Hematopoietic multipotent progenitor cell treated with erythropoietin and hydrocortisone succinate and interleukin-3 and kit ligand, for 4 days (in vitro differentiated cells): ENCODE measurements at places on chromosomes 6 and 20.
A peak's percentile ranks its signal among the peaks of the same experiment; 100 is the strongest.

DNA sequence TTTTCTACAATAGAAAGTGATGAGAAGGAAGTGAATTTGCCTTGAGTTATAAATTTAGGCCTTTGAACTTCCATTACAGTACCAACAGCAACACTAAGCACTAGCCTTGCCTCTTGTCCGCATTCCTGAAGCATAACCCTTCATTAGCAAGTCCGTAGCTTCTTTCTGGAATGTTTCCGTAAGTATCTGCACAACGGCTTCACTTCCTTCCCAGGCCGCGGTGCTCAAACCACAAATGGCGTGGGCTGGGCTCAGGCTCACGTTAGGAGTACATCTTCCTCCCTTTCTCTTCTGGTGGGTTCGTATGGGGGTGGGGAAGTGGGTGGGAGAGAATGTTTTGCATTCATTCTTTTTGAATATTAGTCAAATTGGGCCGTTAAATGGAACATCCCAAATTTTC, 193.8 kb upstream of the SNX9 start:
- DNase-seq: peak; percentile 58

DNA sequence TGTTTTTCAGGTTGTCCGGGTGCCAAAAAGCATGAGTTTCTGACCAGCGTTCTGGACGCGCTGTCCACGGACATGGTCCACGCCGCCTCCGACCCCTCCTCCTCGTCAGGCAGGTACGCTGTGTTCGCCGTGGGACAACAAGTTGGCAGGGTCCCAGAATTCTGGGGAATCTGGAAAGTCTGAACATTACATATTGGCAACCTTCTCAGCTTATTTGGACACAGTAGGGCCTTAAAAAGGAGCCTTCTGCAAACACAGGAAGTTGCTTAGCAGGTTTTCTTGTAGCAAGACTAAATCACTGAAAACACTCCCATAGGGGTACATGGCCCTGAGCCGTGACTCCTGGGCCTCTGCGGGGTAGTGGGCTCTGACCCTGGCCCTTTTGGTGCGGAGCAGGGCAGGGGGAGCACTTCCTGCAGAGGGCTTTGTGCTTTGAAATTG, 209.7 kb downstream of the SMOC2 start:
- no peak for DNase-seq

DNA sequence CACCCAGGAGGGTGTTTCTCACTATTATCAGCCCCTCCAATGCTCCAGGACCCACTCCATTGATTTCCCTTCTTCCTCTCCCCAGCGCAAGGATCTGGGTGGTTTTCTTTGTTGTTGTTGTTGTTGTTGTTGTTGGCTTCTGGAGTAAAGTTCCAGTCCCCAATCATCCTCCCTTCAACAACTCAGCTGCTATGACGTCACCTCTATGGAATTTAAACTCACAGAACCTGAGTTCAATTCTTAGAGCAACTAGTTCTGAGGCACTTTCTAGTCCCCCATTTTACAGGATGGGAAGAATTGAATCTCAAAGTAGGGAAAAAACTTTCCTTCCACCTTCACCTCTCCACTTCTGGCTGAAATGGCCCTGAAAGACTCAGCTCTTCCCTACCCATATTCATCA, 9.7 kb upstream of the WFDC8 start:
- no peak for DNase-seq

DNA sequence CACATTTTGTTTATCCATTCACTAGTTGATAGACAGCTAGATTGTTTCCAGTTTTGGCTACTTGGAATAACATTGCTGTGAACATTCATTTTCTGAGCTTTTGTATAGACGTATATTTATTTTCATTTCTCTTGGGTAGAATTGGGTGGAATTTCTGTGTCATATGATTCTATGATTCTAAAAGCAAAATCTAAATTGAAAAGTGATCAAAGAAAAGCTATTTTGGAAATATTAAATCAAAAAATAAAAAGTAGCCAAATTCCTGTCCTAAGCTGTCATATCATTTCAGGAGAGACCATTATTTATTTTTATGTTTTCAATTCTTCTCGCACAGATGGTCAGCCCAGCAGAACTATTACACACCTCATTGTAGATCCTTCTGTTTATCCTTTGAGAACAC, 229.2 kb downstream of the COL12A1 start:
- no peak for DNase-seq

GRCh38 chr6:16256781-16257180, 18.4 kb downstream of the GMPR start:
- no peak for DNase-seq

- DNase-seq: no peak
These were observed 41.1 kb downstream of the TOX2 start for GRCh38 chr20:43955750-43956191.

- peak; percentile 78 for DNase-seq
These were observed 14.9 kb upstream of the FAM210B start for GRCh38 chr20:56343861-56344381.

DNA sequence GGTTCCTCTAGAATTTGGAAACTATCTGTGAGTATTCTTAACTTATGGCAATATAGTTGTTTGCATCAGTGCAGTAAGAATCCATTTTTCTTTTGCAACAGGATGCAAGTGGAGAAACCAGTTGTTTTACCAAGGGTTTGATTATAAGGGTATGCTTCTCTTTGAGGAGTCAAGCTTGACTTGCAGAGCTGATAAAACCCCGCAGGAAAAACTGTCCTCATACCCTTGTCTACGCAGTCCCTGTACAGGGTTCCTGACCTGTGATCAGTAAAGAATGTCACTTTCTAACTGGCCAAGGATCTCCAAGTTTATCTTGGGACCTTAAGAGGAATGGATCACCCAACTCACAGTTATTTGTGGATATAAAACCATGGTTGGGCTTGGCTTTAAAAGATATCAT, 161.1 kb upstream of the OLIG3 start:
- DNase-seq: no peak

GRCh38 chr6:11810039-11810541, 31.5 kb upstream of the ADTRP start:
- DNase-seq: peak; percentile 9

DNA sequence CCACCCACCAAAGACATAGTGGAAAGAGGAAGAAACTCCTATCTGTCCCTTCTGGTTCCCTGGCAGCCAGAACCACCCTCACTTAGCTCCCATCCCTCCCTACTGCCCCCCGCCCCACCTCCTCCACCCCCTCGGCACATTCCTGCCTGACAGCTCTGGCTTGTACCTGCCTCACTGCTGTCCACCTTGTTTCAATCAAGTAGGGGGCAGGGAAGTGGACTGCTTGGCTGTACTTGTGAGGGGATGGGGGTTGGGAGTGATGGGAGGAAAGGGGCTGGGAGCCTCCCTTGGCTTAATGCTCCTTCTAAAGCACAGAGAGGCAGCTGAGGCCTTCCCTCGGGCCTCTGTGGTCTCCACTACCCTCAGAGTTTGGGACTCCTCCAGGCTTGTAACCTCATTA, 22.1 kb upstream of the ZNF76 start:
- no peak for DNase-seq

DNA sequence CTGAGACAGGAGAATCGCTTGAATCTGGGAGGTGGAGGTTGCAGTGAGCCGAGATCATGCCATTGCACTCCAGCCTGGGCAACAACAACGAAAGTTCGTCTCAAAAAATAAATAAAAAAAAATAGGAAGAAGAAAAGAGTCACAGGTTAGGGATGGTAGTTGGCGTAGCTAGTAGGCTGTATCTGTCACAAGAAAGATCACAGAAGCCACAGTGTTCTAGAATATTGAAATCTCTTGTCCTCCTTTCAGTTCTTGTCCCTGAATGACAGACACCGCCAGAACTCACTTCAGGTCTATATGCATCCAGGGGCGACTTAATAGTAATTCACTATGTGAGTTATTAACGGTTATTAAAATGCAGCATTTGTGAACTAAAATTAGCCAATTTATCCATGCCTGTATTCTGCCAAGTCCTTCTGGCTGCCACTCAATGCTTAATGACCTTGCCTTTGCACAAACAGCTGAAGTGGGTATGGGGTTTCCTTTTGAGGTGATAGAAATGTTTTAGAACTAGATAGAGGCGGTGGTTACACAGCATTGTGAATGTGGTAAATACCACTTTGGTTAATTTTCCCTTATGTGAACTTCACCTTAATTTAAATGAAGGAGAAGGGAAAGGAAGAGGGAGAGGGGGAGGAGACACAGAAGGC, 41.3 kb upstream of the ZMYND8 start:
- peak; percentile 59 for DNase-seq

- DNase-seq: peak; percentile 37
These were observed at the start of gene HS3ST5 for GRCh38 chr6:114342826-114343781. Gene HS3ST5 (minus strand): TSS chr6:114343023. CDS start chr6:114062845, 280,178 bp downstream.

DNA sequence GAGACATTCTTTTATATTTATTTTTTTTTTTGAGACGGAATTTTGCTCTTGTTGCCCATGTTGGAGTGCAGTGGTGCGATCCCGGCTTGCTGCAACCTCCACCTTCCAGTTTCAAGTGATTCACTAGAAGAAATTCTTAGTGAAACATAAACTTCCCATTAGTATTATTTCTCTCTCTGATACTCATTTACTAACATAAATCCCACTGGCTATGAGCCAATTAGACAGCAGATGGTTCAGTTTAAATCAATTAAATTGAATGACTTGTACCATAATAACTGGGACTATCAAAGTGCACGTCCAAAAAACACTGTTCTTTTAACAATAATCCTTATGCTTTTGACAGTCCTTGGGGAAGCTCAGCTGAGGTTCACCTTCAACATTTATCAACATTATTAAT, 111.2 kb upstream of the PTCHD4 start:
- DNase-seq: no peak

GRCh38 chr20:17752459-17752858, 52.7 kb downstream of the BANF2 start:
- no peak for DNase-seq

GRCh38 chr20:36391955-36392354, 85.8 kb downstream of the DLGAP4 start:
- DNase-seq: no peak

- peak; percentile 62 for DNase-seq
These were observed 39.8 kb downstream of the SRSF3 start for GRCh38 chr6:36633915-36634314.

DNA sequence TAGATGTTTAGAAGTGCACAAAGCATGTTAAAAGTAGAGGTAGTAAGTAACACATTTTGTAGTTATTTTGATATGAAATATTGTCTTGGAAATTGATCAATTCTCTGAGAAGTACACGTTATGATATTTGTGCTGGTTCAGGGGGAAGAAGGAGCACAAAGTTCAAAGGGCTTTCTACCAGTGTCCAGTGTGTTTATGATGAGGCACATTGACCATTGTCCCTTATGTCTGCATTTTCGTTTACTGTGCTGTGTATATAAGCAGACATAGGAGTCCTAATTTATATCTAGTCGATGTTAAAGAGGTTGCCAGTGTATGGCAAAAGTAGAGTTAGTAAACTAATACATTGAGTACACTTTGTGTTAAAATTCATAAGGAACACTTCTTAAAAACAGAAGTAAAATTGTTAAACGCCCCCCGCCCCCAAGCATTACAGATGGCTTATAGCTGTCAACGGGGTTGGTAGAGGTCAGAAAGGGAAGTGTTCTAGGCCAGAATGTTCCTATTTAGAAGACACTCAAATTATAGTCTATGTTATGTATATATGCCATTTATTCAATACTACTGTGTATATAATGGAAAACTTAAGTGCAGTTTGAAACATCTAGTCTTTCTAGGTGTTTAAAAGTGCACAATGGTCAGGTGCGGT, 13.3 kb upstream of the HMGN4 start:
- peak; percentile 67 for DNase-seq

- DNase-seq: no peak
These were observed 292.2 kb upstream of the QKI start for GRCh38 chr6:163122365-163122764.

- no peak for DNase-seq
These were observed 41.7 kb downstream of the SLC16A10 start for GRCh38 chr6:111129013-111129412.

GRCh38 chr6:124055395-124055794, 251.7 kb downstream of the NKAIN2 start:
- no peak for DNase-seq

- no peak for DNase-seq
These were observed 77.8 kb downstream of the NINL start for GRCh38 chr20:25507385-25508082.

DNA sequence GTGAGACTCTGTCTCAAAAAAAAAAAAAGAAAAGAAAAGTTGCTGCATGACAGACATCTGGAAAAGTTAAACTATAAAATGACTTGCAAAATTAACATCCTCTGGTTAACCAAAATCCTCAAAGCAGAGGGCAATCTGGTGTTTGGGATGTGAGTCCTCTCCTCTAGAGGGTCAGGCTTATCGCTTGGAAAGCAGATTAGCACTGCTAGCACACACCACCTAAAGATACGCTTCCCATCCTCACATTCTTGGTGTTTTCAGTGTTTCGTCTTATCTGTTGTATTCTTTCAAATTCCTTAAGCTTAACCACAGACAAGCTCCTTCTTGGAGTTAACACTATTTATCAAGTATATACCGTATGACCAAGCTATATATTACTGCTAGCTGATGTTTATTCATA, 198.0 kb downstream of the SOX4 start:
- peak; percentile 90 for DNase-seq

GRCh38 chr6:88459189-88459588, 293.0 kb upstream of the CNR1 start:
- DNase-seq: no peak

GRCh38 chr6:10962673-10963072, 75.8 kb downstream of the SYCP2L start:
- DNase-seq: no peak

DNA sequence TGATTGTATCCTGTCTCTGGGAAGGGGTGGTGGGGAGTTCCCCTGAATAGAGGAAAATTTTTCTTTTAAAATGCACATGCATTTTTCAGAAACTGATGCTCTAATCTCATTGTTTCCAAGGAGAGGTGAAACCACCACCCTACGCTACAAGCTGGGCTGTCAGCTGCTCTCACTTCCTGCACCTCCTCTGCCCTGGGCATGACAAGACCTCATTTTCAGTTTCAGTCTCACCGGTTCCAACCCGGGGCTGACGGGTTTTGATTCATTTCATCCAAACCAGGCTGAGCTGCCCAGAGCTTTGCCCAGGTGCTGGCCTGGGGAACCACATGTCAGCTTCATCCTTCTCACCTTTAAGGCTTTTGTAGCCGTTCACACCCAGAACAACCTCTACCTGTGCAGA, 99.7 kb downstream of the EYA2 start:
- no peak for DNase-seq

- no peak for DNase-seq
These were observed 140.3 kb downstream of the ANKRD60 start for GRCh38 chr20:58088105-58088504.

DNA sequence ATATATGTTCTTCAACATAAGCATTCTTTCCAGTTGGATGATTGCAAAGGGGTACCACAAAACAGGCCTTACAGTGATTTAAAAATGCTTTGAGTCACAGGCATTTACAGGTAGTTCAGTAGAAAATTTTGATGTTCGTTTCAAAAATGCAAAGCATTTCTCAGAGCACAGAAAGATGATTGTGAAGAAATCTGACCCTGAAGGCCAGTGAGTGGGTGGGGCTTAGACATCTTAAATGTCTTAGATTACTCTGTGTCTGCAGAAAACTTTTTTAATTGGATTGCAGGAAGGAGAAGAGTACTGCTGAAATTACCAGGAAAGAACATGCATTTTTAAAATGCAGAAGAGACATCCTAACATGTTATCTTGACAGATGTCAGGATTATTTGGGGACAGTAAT, 268.3 kb downstream of the CDKAL1 start:
- DNase-seq: no peak

- no peak for DNase-seq
These were observed 15.1 kb downstream of the RALGAPA2 start for GRCh38 chr20:20697325-20697845.

GRCh38 chr20:63955281-63955826, 862 bp downstream of the UCKL1 start:
- peak; percentile 63 for DNase-seq
